ENCODE measurements at places on chromosomes 5 and 9.

DNA sequence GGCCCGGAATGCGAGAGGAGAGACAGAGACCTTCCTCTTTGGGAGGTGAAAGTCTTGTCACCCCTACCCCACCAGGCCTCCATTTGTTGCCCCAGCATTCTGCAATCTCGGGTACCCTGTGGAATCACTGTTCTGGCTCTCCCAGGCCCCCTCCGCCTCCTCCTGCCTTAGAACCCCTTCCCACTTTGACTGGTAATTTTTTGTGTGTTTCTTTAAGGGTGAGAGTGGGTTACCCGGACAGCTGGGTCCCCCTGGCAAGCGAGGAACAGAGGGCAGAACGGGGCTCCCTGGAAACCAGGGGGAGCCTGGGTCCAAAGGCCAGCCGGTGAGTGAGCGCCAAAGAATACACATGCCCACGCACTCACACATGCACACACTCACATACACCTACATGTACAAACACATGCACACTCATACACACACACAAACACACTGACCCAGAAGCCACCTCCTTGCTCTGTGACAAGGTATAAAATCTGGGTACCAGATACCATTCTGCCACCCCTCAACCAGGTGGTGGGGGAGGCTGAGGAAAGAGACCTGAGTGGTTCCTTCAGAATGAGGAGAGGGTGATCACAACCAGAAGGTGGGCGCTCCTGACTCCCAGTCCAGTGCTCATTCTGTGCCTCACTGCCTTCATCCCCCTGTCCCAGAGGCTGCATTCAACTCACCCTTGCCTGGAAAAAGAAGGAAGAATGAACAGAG lies 30.9 kb upstream of the ORM1 start:
- no peak overlapping the region for H3K4me3 ChIP-seq
- peaks cover 13% of the 10 kb centered on the region for H3K4me1 ChIP-seq
- peaks cover 42% of the 10 kb centered on the region for H3K36me3 ChIP-seq
- no peak for DNase-seq

DNA sequence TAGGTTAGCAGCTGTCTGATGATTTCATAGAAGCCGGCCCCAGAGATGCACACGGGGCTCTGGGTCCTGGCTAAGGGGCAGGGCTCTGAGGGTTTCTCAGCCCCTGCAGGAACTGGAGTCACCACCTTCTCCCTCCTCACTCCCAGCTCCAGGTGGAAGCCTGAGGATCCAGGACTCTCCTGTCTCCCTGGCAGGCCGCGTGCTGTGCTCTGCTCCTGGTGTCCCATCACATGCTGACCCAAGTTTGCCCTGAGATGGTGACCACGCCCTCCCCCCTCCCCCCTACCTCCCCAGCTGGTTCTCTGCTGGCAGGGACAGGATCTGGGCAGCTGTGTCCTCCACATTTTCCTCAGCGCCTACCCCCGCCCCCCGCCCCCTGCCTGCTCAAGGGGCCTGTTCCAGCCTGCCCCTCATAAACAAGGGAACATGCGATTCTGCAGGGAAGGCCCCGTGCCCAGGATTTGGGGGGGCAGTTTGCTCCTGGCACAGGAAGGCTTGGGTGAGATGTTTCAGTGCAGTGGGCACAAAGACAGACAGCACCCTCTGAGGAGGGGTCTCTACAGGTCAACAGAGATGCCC lies 87.4 kb downstream of the PSD2 start:
- DNase-seq, result peak; percentile 43
- no peaks in the 10 kb centered on the region for H3K27me3 ChIP-seq
- no peaks in the 10 kb centered on the region for H3K36me3 ChIP-seq
- H3K27ac ChIP-seq, result peak overlapping the region; percentile 37

GRCh38 chr5:135599421-135600151 lies 20.8 kb upstream of the CXCL14 start:
- H3K36me3 ChIP-seq, result no peaks in the 10 kb centered on the region
- no peak overlapping the region for H3K27ac ChIP-seq

DNA sequence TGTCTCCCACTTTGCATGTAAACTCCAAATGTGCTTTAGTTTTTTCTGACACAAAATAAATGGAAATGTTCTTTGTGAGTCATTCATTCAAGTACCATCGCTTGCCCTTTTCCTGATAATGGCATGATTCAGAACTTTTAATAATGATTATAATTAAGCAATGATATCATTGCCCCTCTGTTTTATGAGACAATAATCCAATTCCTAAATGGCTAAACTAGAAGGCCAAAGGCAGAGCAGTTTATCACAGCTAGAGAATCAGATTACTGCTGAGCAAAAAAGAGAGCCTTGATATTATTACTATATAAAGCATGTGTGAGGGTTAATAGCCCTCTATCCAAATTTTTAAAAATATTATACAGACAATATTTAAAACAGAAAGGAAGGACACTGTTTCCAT lies 484.2 kb upstream of the PTPRD start:
- DNase-seq, result no peak
- H3K36me3 ChIP-seq, result no peaks in the 10 kb centered on the region
- no peaks in the 10 kb centered on the region for H3K4me1 ChIP-seq

GRCh38 chr9:129752900-129753729 lies at the start of gene PTGES:
TSS of gene PTGES (minus strand) at chr9:129753042. CDS start at chr9:129753012, 30 bp downstream.
- H3K36me3 ChIP-seq, result no peaks in the 10 kb centered on the region
- peaks cover 20% of the 10 kb centered on the region for H3K4me1 ChIP-seq
- no peak within 1 kb of the TSS for H3K4me3 ChIP-seq
- H3K27ac ChIP-seq, result no peak within 1 kb of the TSS
- peaks cover 9% of the 10 kb centered on the region for H3K27me3 ChIP-seq

DNA sequence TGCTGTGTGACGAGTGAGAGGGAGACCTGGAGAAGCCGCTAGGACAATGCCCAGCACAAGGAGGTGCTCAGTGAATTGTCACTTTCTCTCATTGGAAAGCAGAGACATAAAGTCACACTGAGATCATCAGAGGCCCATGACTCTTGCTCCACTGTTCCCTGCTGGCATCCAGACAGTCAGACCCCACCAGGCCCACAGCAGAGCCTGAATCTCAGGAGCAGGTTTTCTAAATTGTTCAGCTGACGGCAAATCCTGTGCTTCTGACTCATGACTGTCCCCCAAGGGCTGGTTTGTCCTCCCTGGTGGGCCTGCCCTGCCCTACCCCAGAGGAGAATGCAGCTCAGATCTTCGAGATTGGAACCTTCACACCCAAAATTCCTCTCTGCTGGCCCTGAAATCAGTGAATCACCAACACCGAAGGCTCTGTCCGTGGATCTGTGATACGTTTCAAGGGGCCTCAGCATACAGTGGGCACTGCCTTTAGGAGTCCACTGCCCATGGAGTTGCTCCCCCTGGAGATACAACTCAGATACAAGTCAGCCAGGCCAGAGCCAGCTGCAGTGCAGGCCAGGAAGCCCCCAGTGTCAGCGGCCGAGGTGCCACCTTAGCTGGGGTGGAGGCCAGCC lies 2.7 kb downstream of the PTGES start:
- no peak overlapping the region for H3K4me3 ChIP-seq
- H3K36me3 ChIP-seq, result no peaks in the 10 kb centered on the region
- H3K4me1 ChIP-seq, result peaks cover 20% of the 10 kb centered on the region
- peaks cover 9% of the 10 kb centered on the region for H3K27me3 ChIP-seq
- no peak for DNase-seq

GRCh38 chr5:137144656-137145055 lies 354.5 kb downstream of the SPOCK1 start:
- H3K4me3 ChIP-seq, result no peak overlapping the region
- H3K36me3 ChIP-seq, result no peaks in the 10 kb centered on the region
- DNase-seq, result no peak
- no peak overlapping the region for H3K27ac ChIP-seq

DNA sequence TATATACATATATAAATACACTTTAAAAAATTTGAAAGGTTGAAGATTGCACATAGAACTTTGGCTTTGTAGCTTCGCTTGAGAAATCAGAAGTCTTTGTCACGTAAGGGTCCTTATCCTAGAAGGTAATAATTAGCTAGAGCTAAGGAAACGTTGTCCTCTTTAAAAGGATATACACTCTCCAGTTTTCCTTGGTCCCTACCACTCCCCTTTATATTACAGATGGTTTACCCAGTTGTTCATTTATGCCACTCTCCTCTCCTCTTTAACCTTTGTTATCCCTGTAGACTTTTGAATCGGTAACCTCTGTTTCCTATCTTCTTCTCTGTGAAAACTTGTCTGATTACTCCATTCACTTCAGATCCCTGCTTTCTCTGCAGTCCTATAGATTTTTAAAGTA lies 1101.0 kb upstream of the SEMA6A start:
- no peak overlapping the region for H3K4me3 ChIP-seq
- no peak for DNase-seq
- no peaks in the 10 kb centered on the region for H3K27me3 ChIP-seq
- no peak overlapping the region for H3K27ac ChIP-seq
- peaks cover 5% of the 10 kb centered on the region for H3K4me1 ChIP-seq
- no peaks in the 10 kb centered on the region for H3K36me3 ChIP-seq

GRCh38 chr5:119318256-119318894 lies 37.4 kb upstream of the TNFAIP8 start:
- H3K27me3 ChIP-seq, result no peaks in the 10 kb centered on the region
- peaks cover 18% of the 10 kb centered on the region for H3K4me1 ChIP-seq
- no peak overlapping the region for H3K27ac ChIP-seq
- DNase-seq, result no peak
- no peak overlapping the region for H3K4me3 ChIP-seq

DNA sequence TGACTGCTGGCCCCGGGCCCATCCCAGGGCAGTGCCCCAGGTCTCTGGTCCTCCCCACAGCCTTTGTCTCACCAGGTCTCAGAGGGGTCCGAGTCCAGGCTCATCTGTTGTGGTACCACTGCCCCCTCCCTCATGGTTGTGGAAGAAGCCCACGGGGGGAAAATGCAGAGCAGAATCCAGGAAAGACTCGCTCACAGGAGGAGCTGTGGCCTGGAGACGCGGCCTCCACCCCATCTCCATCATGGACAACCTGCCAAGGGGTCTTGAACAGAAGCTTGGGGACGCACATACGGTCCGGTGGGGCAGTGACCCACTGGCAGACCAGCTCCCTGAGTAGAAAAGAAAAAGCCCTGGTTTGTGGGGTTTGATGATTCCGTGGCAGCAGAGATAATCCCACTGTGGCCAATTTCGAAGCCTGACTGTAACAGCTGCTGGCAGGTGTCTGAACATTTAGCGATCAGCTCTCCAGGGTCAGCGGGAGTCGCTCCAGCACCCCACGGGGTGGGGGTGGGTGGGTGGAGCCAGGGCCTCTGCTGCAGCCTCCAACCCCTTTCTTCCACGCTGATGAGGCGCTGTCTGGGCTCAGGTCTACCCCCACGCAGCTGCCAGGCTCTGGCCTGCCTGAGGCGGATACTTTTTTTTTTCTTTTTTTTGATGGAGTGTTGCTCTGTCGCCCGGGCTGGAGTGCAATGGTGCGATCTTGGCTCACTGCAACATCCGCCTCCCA lies 1.9 kb upstream of the GRIN1 start:
- H3K27ac ChIP-seq, result peak overlapping the region; percentile 100
- peak overlapping the region; percentile 44 for H3K4me3 ChIP-seq
- peaks cover 26% of the 10 kb centered on the region for H3K4me1 ChIP-seq
- peak; percentile 99 for DNase-seq

- DNase-seq, result no peak
- no peak overlapping the region for H3K4me3 ChIP-seq
- H3K27ac ChIP-seq, result no peak overlapping the region
- no peaks in the 10 kb centered on the region for H3K27me3 ChIP-seq
These were observed 53.9 kb downstream of the CFAP95 start for GRCh38 chr9:69874301-69875060.

- H3K27ac ChIP-seq, result no peak overlapping the region
- H3K4me3 ChIP-seq, result no peak overlapping the region
- H3K27me3 ChIP-seq, result no peaks in the 10 kb centered on the region
- no peaks in the 10 kb centered on the region for H3K4me1 ChIP-seq
These were observed 56.7 kb downstream of the HSPA4 start for GRCh38 chr5:133108481-133108921.

DNA sequence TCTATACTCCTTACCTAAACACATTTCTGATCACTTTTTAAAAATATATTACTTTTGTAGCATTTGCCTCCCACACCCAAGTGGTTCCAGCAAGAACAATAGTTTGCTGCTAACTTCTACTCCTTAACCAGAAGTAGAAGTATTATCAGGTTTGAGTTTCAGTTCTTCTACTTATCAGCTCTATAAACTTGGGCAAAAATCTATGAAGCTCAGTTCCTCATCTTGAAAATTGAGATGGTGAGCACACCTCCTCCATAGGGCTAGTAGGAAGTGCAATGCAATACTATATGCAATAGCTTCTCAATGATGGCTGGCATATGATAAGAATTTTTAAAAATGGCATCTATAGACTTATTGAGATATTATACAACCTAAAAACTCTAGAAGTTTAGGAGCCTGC lies 283.7 kb downstream of the TLR4 start:
- peaks cover 8% of the 10 kb centered on the region for H3K27me3 ChIP-seq
- no peak overlapping the region for H3K4me3 ChIP-seq
- H3K27ac ChIP-seq, result no peak overlapping the region
- DNase-seq, result no peak
- H3K36me3 ChIP-seq, result no peaks in the 10 kb centered on the region

- no peaks in the 10 kb centered on the region for H3K4me1 ChIP-seq
- H3K27me3 ChIP-seq, result no peaks in the 10 kb centered on the region
- H3K36me3 ChIP-seq, result no peaks in the 10 kb centered on the region
- no peak overlapping the region for H3K27ac ChIP-seq
- H3K4me3 ChIP-seq, result no peak overlapping the region
These were observed 55.1 kb downstream of the RETREG1 start for GRCh38 chr5:16561660-16562059.

DNA sequence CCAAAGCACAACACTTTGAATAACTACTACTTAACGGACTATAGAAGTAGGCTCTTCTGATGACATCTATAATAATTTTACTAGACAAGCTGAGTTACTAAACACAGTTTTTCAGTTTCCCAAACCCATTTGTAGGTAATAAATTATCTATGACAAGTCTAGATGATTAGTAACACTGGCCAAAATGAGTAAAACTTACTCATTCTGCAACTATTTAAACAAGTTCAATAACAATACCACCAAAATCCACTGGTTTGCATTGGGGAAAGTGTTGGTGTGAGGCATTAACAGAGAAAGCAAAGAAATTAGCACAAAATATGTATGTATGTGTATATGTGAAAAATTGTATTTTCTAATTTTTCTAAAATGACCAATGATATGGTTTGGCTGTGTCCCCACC lies 119.3 kb downstream of the NR2F1-AS1 start:
- H3K27ac ChIP-seq, result no peak overlapping the region
- H3K27me3 ChIP-seq, result no peaks in the 10 kb centered on the region
- H3K4me3 ChIP-seq, result no peak overlapping the region
- H3K36me3 ChIP-seq, result no peaks in the 10 kb centered on the region
- DNase-seq, result no peak

All from SJCRH30 (cell line).